ENCODE measurements at places on chromosomes 6 and 20.

GRCh38 chr6:104252276-104252675, 607.4 kb downstream of the HACE1 start:
- no peak for DNase-seq

GRCh38 chr6:149897015-149897697, 757 bp downstream of the RAET1E start:
- DNase-seq: no peak

DNA sequence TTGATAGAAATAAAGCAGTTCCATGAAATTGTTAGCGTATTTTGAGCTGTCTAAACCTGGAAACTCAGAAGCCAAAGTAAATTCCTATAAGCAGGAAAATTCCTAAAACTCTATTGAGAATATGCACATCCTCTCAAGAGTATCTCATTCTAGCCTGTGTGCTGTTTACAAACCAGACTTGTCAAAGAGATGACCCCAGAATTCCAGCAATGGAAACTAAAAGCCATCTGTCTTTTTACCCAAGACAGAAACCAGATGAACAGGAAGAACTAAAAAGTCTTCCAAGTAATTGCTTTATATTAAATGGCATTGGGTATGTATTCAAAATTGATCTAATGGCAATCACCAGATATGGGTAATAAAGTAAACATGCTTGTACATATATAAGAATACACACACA, 92.6 kb downstream of the COL19A1 start:
- DNase-seq: no peak

- DNase-seq: no peak
Observed at GRCh38 chr20:62578294-62578897, 63.9 kb upstream of the SLCO4A1 start.

GRCh38 chr20:51480507-51481270, 61.8 kb downstream of the NFATC2 start:
- DNase-seq: peak; percentile 41
